ENCODE measurements at places on chromosomes 3 and 15. TPM values are rescaled to one million over a fixed set of nuclear protein-coding genes. Genes with fewer than 3 reads are reported as not detected.

Gene LRRN1
- total RNA-seq: 20.9 TPM

Gene TICRR
- 2.4 TPM for total RNA-seq

Gene SERINC4
- total RNA-seq: 0.10 TPM

Gene CD200R1
- 6.3 TPM for total RNA-seq

Gene MESP2
- total RNA-seq: 0.30 TPM

- DNase-seq: no peak
Measured at GRCh38 chr3:133928903-133929607, 33.4 kb upstream of the RAB6B start.

DNA sequence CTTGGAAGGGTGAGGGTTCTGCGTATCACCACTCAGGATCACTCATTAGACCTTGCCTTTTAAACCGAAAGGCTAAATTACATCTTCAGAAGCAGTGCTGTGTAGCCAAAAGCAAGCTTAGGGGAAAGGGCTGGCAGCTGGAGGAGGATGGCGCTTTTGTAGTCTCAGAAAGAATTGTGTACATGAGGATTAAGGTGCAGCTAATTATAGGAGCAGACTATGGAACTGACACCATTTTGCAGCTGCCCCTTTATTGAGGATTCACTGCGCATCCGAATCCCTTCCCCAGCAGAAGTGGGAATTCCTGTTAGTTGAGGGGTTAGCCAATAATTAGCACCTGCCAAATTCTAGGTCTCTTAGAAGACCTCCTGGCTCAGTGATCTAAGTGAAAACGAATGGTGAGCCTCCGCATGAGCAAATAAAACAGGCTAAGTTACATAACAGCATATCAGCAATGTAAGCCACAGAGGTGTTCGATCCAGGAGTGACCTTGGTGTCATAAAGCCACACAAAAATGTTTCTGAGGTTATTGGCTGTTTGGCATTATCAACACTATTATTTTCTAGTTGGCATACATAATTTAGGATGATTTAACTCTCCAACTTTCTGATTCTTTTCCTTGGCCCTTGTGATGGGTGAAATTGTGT, 42.6 kb upstream of the SEMA6D start:
- no peak for DNase-seq

DNA sequence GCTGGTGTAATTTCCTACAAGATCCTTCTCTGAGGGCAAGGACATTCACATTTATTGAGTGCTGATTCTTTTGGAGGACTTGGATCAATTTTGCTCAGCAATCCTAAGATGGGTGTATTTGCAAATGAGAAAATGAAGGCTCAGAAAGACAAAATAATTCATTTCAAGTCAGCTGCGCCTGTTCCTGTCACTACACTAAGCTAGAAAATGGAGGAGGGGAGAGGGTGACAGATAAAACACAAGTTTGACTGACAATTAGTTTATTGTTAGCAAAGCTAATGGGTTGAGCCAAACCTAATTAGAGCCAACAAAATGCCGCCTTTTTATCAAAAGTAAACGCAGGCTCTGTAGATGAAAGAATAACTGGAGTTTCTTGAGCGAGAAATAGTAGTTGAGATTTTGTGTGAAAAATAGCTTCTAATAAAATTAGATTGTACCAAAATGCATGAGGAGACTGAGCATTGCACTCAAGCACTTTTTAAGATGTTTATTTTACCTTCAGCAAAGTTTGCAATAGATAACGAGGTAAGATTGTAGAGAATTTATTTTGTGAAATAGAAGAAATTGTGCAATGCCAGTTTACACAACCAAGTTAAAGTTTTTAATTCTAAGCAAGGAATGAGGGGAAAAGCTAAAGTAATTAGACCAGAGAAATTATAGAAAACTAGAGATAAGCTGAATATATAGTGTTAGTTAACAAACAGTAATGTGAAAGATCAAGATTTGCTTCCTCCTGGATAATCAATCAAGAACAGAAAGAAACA, 39.6 kb upstream of the SECISBP2L start:
- no peak for DNase-seq

Measured in skin of body (tissue), 3 donors.